ENCODE measurements at places on chromosomes 1 and 21.

GRCh38 chr1:202656057-202656456 is 54.2 kb downstream of the SYT2 start:
- DNase-seq, result no peak

- DNase-seq, result no peak
Observed at GRCh38 chr1:20921285-20921684, 134.2 kb upstream of the HP1BP3 start.

- DNase-seq, result no peak
Observed at GRCh38 chr1:171355727-171356126, 41.7 kb downstream of the FMO4 start.

DNA sequence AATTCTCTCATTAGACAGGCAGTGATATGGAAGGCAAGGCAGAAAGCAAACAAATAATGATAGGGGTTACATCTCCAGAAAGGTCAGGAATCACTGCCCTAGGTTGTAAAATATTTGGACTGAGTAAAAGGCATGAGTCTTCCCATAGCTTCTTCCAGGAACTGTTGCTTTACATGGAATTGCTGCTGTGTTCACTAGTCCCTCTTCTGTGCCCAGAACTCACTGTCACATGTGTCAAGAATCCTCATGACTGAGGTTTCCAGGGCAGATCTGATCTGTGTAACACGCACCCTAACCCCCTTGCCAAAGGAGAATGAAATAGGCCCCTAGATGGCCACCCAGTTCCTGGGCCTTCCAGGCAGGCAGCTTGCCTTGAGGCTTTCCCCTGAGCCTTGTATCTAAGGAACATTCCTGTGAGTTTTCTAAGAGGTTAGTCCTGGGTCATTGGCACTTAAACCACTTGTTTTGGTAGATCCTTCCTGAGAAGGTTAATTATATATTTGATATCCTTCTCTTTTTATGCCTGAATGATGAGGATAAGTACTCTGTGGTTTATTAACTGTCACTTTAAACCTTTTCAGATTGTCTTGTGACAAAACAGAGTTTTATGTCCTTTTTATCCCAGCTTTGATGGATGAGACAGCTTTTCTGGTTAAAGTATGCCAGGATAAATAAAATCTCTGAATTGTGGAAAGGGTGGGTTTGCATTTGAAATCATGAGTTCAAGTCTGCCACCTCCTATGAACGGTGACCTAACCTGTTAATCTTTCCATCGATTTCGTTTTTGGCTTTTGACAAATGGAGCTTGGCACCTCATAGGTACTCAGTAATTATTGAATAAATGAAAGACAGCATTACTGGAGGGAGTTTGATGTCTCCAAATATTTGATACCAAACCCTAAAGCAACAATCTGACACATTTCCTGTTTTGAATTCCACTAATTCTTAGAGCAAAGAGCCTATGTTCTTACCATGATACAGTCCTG is 163.3 kb downstream of the DHRS3 start:
- DNase-seq, result no peak

DNA sequence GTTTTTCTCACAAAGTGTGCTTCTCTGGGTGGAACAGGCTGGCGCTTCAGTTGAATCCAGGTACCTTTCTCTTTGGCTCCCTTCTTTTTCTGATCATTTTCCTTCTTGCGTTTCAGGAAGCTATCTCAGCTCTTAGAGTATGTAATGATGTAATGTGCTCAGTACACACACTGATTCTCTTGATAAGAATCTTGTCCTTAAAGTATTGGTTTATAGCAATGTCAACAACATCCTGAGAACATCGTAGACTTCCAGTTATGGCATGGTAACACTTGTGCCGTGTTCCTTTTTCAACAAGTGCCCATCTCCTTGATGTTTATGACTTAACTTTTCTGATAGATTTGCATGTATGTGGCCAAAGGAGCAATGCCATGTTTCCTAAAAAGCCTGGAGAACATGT is 11.7 kb upstream of the ABCD3 start:
- no peak for DNase-seq

- no peak for DNase-seq
Observed at GRCh38 chr1:11158291-11158690, 30.9 kb upstream of the ANGPTL7 start.

DNA sequence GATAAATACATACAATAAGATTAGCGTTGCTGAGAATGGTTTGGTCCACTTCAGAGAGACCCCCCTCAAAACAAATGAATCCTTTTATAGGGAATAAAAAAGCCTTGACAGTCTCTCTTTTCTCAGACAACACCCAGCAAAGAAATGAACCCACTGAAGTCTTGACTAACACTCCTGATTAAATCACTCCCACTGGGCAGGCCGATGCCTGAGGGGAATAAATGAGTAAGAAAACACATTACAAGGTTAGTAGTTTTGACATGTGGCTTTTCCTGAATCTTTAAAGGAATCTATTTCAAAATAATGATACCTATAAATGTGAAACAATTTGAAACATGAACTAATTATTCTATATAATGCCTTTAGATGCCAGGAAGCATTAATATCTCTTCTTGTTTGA is 146.9 kb upstream of the POGK start:
- DNase-seq, result no peak

- no peak for DNase-seq
Observed at GRCh38 chr21:40421121-40421520, 425.8 kb downstream of the DSCAM start.

DNA sequence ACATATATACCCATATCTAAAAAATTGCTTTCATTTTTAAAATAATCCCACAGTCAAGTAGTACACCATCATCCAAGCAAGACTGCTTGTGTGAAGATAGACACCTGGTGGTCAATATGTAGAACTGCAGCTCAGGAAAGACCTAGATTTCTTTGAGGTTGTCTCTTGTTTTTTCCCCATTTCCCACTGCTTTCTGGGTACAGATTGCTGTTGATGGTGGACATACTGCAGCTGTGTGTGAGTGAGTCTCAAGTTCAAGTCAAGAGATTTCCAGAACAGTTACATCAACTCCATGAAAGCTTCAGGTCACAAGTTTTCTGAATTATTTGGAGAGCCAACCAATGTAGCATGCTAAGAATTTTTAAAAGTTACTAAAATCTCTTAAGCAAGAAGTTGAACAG is 306.4 kb downstream of the DUSP10 start:
- DNase-seq, result peak; percentile 59

DNA sequence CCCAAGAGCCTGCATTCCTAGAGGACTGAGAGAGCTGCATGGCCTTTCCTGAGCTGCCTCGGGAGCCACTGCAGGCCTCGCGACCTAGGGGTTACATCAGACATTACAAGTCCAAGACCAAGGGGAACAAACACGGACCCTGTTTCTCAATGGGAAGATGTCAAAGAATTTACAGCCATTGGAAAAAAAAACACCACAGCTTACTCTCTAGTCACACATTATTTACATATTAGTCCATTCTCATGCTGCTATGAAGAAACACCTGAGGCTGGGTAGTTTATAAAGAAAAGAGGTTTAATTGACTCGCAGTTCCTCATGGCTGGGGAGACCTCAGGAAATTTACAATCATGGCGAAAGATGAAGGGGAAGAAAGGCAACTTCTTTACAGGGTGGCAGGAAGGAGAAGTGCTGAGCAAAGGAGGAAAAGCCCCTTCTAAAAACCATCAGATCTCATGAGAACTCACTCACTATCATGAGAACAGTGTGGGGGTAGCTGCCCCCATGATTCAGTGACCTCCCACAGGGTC is 8.4 kb upstream of the PRMT2 start:
- DNase-seq, result no peak

DNA sequence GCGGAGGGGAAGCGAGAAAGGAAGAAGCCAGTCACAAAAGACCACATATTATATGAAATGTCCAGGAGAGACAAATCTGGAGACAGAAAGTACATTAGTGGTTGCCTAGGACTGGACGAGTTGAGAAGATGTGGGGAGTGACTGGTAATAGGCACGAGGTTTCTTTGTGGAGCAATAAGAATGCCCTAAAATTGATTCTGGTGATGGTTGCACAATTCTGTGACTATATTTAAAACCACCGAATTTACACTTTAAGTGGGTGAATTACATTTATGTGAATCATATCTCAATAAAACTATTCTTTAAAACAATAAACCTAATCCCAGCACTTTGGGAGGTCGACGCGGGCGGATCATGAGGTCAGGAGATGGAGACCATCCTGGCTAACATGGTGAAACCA is 63.1 kb downstream of the ZNF281 start:
- no peak for DNase-seq

GRCh38 chr1:153661111-153661708 is 2.7 kb downstream of the SNAPIN start:
- DNase-seq, result no peak

DNA sequence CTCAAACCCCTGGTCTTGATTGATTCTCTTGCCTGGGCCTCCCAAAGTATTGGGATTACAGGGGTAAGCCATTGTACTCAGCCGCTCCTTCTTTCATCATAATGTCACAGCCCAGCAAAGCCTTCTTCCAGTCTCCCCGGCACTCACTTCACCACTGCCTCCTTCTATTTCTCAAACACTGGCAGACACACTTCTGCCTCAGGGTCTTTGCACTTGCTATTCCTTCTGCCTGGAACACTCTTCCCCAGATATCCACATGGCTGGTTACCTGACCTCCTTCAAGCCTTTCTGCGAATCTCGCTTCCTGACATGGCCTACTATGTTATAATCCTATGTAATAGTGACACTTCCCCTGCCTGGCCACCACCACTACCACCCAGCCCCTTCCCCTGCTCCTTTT is 7.2 kb upstream of the SLC9A1 start:
- no peak for DNase-seq

GRCh38 chr1:15295696-15296095 is 48.7 kb downstream of the FHAD1 start:
- no peak for DNase-seq

DNA sequence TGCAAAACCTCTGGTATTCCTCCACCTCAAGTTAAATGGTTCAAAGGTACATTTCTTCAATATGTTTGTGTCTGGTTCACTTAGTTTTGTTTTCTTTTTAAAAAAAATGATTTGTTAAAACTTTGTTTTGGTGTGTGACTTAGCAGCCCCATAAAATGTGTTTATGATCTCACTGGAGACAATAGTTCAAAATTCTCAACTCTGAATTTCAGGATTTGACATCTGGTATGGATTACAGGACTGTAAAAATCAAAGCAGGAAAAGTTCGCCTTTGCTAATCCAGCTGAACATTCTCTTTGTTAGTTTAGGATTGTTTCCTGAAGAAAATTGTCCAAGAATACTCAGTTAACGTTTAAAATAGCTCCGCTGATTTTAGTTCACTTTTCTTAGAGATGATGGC is 231.7 kb downstream of the HMCN1 start:
- DNase-seq, result no peak

DNA sequence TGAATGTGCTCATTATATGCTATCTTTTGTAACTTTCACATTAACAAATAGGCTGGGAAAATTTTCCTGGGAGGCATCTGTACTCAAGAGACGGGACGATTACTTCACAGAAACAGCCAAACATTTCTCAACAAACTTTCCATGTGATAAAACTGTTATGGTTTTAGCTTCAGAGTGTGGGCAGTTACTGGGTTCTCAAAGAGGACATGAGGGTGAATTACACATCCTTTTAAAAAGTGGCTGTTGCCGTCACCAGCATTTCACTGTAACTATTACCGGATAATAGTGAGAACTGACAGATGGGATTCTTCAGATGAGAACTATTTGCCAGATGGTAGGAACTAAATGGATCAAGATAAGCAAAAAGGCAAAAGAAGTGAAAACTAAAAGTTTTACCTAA is 109.1 kb downstream of the APP start:
- DNase-seq, result peak; percentile 39

- DNase-seq, result no peak
Observed at GRCh38 chr1:100699744-100700143, 19.8 kb upstream of the VCAM1 start.

- no peak for DNase-seq
Observed at GRCh38 chr1:32953495-32953894, 11.1 kb downstream of the RNF19B start.

GRCh38 chr1:156859523-156860112 is 701 bp upstream of the INSRR start:
- DNase-seq, result no peak

GRCh38 chr1:12435639-12436344 is 182.2 kb downstream of the DHRS3 start:
- no peak for DNase-seq

GRCh38 chr1:71154429-71154828 is 73.6 kb upstream of the ZRANB2 start:
- no peak for DNase-seq

GRCh38 chr1:19311503-19311930 is 427 bp downstream of the AKR7A2 start:
- DNase-seq, result no peak

DNA sequence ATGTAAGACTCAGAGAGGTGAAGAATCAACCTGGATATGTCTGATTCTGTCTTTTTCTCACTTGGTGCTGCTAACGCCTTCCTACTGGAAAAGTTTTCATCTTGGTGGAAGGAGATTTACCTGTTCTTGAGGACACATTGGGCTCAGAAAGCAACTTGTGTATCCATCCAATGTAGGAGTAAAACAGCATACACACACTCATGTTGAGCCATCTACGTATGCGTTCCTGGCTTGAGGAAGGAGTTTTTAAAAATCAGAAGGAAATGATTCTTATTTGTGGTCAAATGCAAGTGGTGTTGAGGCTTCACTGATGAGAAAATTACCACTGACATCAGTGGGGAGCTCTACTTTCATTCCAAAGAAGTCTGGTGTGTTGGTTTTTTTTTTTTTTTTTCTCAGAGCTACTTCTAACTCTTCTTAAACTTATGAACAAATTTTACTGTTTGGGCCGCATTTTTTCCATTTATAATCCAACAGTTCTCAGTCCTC is 25.6 kb downstream of the XCL2 start:
- DNase-seq, result no peak

DNA sequence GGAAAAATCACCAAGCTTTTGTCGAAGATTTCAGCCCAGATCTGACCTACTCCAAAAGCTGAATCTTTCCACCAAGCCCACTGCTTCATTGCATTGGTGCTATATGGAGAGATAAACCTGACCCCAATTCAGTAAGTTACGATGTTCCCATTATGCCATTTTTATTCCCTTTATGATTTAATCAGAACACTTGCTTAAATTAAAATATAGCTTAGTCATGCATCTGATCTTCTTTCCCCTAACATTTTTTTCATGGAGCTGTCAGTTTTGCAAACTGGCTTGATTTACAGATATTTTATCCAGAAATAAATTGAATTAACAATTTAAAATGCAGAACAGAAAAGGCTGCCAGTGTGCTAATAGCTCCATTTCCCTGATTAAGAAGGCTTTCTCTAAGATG is 503.5 kb upstream of the C1orf87 start:
- DNase-seq, result no peak

GRCh38 chr1:66383168-66383567 is 150.8 kb upstream of the SGIP1 start:
- DNase-seq, result no peak

All from NCI-H1694 (cell line).